ENCODE measurements at places on chromosomes 3 and 15.

DNA sequence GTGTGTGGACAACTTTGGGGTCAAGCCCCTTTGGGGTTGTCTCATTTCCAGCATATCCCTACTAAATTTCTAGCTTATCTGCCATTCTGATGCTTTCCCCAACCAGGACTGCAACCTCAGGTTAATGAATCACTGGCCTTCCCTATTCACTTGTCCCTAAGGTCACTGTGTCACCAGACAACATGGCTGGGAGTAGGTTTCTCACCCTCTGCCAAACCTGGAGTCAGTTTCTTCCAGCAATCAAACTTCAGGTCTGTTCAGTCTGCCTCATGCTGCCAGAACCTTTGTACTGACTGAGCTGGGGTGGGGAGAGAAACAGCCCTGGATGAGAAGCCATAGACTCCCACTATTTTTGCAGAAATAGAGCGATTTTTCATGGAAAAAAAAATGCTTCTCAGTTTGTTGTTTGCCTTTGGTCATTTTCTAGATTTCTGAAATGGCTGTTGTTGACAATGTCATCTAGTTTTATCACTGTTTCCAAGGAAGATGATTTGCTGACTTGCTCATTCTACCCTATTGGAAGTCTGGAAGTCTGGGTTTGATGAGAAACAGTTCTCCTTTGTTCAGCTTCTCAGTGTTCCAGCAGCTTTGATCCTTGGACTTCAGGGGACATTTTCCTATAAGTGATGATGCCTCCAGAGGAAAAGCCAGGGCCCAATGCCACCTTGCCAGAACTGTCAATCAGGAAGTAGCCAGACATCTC lies 74.8 kb upstream of the IL12A start:
- DNase-seq = no peak

GRCh38 chr15:91795235-91795634 lies 58.3 kb upstream of the SLCO3A1 start:
- no peak for DNase-seq

GRCh38 chr3:135706758-135707375 lies 258.7 kb upstream of the PPP2R3A start:
- DNase-seq = no peak

- no peak for DNase-seq
Measured at GRCh38 chr3:120442975-120443517, 7.7 kb downstream of the FSTL1 start.

- DNase-seq = no peak
Measured at GRCh38 chr3:133113526-133113925, 75.3 kb downstream of the TMEM108 start.

Data from NCI-H460 (cell line).